Fibroblast of lung (primary cell): ENCODE measurements at places on chromosomes 3 and 15. TPM values are rescaled to one million over a fixed set of nuclear protein-coding genes. Genes with fewer than 3 reads are reported as not detected.

DNA sequence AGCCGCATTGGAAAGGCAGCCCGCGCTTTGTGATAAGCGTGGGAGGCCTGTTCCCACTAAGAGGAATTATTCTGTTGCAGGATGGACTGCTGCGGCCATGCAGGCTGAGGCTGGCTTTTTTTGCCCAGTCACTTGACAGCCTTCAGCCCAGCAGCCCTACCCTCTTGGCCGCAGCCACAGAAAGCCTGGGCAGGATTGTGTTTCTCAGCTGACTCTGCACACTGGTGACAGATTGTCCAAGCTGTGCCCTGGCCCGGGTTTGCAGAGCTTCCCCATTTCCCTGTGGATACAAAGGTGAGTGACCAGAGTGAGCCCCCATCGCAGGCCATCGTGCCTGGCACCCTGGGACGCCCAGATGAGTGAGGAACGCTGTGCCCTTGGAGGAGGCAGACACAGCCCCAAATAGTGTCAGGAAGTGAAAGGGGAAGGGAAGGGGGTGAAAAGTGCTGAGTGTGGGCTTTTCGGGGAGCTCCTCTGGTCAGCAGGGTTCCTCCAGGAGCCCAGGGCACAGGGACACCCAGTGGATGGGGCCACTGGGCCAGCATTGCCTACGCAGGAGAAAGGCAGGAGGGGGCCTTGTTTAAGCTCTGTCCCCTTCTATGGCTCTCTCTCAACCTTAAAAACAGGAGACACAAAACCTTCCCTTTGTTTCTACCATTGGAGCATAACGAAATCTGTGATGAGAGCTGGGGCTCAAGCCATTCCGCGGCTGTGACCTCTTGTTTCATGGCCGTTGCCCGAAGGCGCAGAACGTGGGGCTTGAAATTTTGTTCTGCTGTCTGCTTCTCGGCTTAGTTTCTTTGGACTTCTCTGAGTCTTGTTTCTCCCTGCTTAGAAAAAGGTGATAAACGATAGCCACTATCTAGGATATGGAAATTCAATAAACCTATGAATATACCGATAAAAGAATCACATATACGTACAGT, 91.5 kb upstream of the MEF2A start:
- no peak for DNase-seq

DNAJA4 gene
- 4.1 and 7.9 TPM in 2 replicates for total RNA-seq

MRPS25 gene
- total RNA-seq = 11.6 and 16.5 TPM in 2 replicates

CLDN1 gene
- 2.6 and 7.1 TPM in 2 replicates for total RNA-seq

- DNase-seq = peak; percentile 99
Measured at GRCh38 chr3:187783098-187783497, 37.8 kb upstream of the BCL6 start.

ZNF501 gene
- total RNA-seq = 11.3 and 16.0 TPM in 2 replicates

- no peak for DNase-seq
Measured at GRCh38 chr15:68699124-68699880, 120.5 kb downstream of the CORO2B start.

- no peak for DNase-seq
Measured at GRCh38 chr3:69203631-69204314, 81.4 kb upstream of the LMOD3 start.

DNA sequence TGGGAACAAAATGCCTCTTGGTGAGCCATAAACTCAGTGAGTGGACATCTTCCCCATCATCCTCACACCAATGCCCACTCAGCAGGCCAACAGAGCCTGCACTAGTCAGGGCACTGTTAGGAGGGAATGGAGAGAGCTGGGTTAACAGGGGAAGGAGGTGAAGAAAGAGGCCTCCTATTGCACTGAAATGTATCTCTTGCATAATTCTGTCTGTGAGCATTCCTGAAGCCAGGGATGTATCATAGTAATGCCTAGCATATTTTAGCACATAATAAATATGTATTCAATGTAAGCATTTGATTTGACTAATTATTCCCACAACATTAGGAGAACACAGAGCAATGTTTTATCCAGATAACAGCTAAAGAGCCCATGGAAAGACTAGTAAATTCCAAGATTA, 81.2 kb downstream of the ANO10 start:
- peak; percentile 41 for DNase-seq

GRCh38 chr15:73924171-73924921, 1.9 kb upstream of the LOXL1 start:
- DNase-seq = peak; percentile 89

DNA sequence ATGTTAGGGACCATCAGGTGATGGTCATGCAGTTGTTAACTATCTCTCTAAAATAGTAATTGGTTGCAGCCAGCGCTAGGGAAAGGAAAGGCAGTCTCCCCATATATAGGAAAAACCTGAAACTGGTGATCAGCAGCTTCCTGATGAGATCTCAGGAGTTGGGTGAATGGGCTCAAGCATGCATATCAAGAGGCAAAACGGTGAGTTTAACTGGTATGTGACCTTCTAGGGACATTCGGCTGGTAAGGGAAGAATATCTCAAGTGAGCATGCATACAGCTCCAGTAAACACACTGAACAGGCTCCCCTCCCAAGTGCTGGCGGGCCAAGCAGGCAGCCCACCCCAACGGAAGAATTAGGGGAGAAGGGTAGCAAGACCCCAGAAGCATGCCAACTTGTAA, 49.3 kb upstream of the ROBO2 start:
- no peak for DNase-seq

GRCh38 chr15:78449220-78449999, 11.4 kb downstream of the IREB2 start:
- no peak for DNase-seq

ZNF80 gene
- total RNA-seq = not detected in 2 replicates

GRCh38 chr3:31379598-31379997, 153.1 kb upstream of the STT3B start:
- no peak for DNase-seq
